Vagina (tissue), 2 donors: ENCODE measurements at places on chromosomes 7 and 10. TPM values are rescaled to one million over a fixed set of nuclear protein-coding genes. Genes with fewer than 3 reads are reported as not detected.

DNA sequence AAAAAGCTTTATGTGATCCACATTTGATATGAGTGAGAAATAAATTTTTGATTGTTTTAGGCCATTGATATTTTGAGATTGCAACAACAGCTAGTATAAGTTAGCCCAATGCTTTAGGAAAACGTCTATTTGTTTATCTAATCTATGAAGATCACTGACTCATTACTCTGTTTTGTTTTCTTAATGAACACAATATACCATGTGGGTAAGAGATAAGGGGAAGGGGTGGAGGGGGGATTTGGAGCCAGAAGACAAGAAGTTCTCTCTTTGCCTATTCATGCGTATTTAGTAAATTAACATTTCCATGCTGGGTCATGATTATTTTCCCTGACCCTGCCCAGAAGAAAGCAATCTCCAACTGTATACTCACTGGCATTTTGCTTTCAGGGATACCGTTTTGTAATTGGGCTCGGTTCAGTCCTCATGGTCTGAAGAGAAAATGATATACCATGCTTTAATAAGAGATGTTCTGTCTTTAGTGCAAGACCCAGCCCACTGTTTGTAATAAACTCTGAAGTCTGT, 359.5 kb upstream of the NPSR1 start:
- no peaks in the 10 kb centered on the region for H3K4me1 ChIP-seq
- no peak overlapping the region for H3K27ac ChIP-seq
- H3K36me3 ChIP-seq, result no peaks in the 10 kb centered on the region

DNA sequence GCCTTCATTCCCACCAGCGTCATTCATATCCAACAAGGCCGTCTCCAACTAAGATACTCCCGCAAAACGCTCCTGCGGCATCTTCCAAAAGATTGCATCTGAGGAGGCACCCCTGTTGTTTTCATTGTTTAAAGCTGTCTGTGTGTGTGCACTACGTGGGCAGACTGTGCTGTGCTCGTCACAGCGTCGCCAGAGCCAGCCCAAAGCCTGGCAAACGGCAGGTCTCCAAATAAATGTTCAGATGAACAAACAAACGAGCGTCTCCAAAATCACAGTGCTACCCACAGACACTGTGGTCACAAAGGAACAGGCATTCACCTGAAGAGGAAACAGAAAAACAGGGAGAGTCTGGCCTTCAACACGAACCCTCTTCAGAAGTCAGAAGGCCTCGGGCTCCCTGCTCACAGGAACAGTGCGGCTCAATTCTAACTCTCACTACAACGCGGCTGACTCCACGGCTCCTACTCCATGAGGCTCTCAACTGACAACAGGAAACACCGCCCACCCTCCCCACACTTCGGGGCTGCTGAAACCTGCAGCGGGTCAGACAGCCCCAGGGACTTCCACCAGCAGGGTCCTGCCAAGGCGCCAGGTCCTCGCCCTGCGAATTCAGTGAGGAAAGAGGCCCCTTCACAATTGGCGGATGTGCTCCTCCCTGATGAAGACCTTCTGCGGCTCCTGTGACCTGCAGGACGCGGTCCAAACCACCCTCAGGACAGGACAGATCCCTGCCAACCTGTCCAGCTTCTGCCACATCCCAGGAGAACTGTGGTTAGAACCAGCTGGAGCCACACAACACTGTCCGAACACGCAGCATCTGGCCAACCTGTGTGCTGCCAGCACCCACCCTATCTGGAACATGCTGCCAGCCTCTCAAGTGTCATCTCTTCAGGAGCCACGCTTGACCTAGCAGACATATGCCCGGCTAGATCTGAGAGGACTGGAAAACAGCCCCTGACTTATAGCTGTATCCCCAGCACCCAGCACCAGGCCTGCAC, 36.1 kb downstream of the MAD1L1 start:
- H3K4me3 ChIP-seq, result no peak overlapping the region
- DNase-seq, result no peak
- no peaks in the 10 kb centered on the region for H3K27me3 ChIP-seq
- peaks cover 14% of the 10 kb centered on the region for H3K36me3 ChIP-seq

- no peaks in the 10 kb centered on the region for H3K4me1 ChIP-seq
- no peak overlapping the region for H3K27ac ChIP-seq
- no peak for DNase-seq
- no peaks in the 10 kb centered on the region for H3K27me3 ChIP-seq
- no peaks in the 10 kb centered on the region for H3K36me3 ChIP-seq
These were observed 633 bp upstream of the EBLN1 start for GRCh38 chr10:22218448-22218847.

DNA sequence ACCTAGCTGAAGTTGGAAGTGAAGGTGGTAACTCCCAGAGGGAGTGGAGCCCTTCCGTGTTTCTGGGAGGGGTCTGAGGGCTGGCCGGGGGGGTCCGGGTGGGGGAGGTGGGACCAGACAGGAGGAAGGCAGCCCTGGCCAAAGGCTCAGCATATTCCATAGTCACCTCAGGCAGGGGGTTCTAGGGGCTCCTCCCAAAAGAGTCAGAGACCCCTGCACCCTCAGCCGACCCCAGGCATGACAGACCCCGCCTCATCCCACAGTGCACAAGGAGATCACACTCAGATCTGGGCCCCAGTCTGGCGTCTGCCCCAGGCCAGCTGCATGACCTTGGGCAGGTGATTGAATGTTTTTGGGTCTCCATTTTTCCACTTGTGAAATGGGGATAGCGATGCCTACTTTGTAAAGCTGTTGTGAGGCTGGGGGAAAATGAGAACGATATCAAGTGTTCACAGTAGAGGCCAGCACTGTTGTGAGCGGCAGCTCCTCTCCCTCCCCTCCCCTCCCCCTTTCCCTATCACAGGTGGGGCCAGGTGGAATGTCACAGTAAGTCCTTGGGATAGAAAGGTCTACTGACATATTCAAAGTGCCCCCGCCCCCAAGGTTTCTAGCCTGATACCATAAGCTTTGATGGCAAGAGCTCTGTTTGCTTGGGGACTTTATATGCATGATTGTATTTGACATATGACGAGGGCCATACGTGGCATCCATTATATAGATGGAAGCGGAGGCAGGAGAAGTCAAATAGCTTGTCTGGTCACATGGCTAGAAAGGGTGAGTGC, 33.3 kb downstream of the DNAJB12 start:
- H3K4me1 ChIP-seq, result peaks cover 93% of the 10 kb centered on the region
- DNase-seq, result no peak
- no peaks in the 10 kb centered on the region for H3K27me3 ChIP-seq
- H3K36me3 ChIP-seq, result no peaks in the 10 kb centered on the region
- H3K27ac ChIP-seq, result peak overlapping the region; percentile 95
- H3K4me3 ChIP-seq, result no peak overlapping the region

Gene GPRIN2
- 5.6 TPM for total RNA-seq

- H3K27ac ChIP-seq, result no peak overlapping the region
- no peak overlapping the region for H3K4me3 ChIP-seq
- no peaks in the 10 kb centered on the region for H3K4me1 ChIP-seq
- no peaks in the 10 kb centered on the region for H3K36me3 ChIP-seq
- DNase-seq, result no peak
These were observed 591.9 kb upstream of the IGFBP3 start for GRCh38 chr7:46512891-46513413.

Gene PFKP
- 46.7 TPM for total RNA-seq

DNA sequence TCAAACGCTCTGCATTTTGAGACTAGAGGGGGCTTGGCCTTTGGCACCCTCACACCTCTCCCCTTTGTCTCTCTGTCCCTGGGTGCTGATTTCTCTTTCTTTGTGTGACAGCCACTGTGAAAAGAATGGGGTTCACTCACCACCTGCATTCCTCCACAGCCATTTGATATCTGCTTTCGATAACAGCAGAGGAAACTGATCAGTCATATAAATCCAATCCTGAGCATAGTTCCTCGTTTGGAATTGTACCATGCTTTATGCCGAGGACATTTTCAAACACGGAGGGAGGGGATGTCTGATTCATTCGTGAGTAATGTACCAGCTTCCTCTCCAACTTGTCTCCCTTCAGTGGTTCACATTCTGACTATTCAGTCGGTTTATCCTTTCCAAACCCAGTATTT, 15.8 kb downstream of the MET start:
- H3K27ac ChIP-seq, result no peak overlapping the region
- H3K27me3 ChIP-seq, result no peaks in the 10 kb centered on the region
- no peak overlapping the region for H3K4me3 ChIP-seq
- DNase-seq, result no peak
- H3K36me3 ChIP-seq, result no peaks in the 10 kb centered on the region

Gene GNGT1
- total RNA-seq, result not detected

Gene PRF1
- total RNA-seq, result 20.9 TPM

GRCh38 chr7:107560898-107561516, 2.7 kb downstream of the COG5 start:
- no peak for DNase-seq
- H3K36me3 ChIP-seq, result no peaks in the 10 kb centered on the region
- H3K27me3 ChIP-seq, result no peaks in the 10 kb centered on the region
- H3K4me3 ChIP-seq, result no peak overlapping the region
- H3K4me1 ChIP-seq, result peaks cover 57% of the 10 kb centered on the region
